Prostate gland (tissue), 2 donors: ENCODE measurements at places on chromosomes 11 and 22.
A peak's percentile ranks its signal among the peaks of the same experiment; 100 is the strongest.

DNA sequence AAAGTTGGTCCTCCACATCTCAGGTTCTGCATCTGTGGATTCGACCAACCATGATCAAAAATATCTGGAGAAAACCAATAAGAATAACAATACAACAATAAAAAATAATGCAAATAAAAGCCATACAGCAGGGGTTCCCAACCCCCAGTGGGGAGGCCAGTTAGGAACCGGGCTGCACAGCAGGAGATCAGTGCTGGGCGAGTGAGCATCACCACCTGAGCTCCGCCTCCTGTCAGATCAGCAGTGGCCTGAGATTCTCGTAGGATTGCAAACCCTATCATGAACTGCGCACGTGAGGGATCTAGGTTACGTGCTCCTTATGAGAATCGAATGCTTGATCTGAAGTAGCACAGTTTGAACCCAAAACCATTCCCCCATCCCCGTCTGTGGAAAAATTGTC lies 25.4 kb upstream of the MYO18B start:
- no peak for DNase-seq

- peak; percentile 38 for DNase-seq
Measured at GRCh38 chr22:17501679-17502285, 61.5 kb upstream of the SLC25A18 start.

DNA sequence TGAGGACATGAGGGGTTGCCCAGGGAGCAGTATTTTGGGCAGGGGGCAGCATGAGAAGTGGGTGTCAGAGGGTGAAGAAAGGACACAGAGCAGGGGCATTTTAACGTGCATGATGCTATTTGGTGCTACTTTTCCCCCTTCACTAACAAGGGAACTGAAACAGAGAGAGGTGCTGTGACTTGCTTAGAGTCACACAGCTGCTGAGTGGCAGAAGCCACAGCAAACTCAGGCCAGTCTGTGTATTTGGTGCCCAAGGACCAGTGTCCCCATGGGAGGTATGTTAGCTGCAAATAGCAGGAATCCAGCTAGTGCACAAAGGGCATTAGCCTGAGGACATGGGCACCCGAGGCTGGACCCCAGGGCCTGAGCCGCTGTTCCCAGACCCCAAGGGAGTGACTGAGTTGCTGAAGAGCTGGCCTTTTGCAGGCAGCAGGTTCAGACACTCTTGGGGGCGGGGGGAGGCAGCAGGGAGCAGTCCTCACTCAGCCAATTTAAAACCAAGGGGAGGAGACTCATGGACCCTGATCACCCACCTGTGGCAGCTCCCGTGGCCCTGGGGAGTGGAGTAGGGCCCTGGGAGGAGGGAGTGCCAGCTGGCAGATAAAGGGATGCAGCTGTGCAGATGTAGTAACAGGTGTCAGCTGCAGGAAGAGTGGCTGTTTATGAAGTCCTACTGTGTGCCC lies 14.6 kb downstream of the PARVG start:
- DNase-seq, result no peak

DNA sequence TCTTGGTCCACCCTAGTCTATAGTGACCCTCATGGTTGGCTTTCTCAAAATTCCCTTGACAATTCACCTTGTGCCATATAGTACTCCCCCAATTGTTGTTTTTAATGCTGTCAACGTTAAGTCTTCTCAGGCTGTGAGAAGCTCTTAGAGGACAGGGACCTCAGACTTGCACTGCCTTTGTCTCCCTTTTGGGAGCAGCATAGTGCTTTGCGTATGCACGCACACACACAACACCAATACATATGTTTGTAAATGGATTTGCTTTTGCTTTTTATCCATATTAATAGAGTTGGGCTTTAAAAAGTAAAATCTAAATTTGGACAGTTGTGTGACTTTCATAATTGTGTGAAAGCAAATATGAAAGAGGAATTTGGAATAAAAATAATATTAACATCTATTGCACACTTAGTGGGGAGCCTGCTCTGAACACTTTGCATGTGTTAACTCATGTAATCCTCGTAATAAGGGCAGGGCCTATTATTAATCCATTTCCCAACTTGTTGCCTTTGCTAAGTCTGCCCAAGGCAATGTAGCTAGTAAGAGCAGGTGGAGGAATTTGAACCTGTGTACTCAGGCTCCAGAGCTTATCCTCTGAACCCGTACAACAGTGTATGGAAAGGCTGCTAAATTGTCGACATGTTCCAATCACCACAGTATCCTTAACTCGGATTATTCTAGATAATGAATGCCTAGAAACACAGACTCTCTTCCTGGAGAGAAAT lies 257.7 kb upstream of the NARS2 start:
- DNase-seq, result no peak

- DNase-seq, result no peak
Measured at GRCh38 chr11:110492321-110492685, 62.6 kb downstream of the FDX1 start.

GRCh38 chr22:35456757-35457156 lies 56.8 kb downstream of the MCM5 start:
- no peak for DNase-seq

DNA sequence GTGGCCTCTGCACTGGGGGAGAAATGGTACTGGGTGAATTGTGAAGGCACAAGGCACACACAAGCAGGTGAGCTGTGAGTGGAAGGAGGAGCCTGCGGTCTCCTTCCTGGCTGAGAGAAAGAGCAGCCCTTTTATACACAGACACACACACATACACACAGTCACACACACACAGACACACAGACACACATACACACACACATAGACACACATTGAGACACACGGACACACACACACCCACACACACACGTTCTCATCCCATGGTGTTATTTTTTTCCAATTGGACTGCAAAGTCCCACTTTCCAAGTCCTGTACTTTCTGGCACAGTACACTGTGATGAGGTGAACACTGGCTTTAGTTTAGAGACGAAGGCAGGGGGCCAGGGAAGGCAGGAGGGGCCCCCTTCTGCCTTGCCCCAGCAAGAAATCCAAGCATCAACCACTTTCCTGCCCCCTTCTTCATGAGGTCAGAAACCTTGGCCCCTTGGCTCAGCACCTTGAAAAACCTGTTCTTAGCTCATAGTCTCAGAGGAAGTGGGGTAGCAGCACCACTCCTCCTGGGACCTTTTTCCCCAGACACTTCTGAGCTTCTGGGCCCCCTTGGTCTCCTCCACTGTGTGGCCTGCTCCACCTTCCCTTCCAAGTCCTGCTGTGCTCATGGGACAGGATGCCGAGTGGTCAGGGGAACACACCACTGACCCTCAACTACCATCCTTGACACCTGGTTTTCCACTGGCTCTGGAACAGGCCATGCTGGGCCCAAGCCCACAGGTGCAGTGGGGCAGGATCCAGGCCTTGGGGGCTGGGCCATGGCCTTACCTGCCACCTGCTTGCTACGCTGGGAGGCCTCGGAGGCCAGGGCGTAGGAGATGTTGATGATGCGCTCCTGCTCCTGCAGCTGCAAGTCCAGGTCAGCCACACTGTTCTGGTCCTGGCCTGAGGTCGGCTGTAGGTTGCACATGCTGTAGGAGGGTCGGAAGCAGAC lies 43.8 kb downstream of the C11orf58 start:
- no peak for DNase-seq

- DNase-seq, result no peak
Measured at GRCh38 chr11:74630043-74630442, 37.7 kb downstream of the POLD3 start.

- DNase-seq, result no peak
Measured at GRCh38 chr11:92931746-92932422, 37.6 kb upstream of the MTNR1B start.

DNA sequence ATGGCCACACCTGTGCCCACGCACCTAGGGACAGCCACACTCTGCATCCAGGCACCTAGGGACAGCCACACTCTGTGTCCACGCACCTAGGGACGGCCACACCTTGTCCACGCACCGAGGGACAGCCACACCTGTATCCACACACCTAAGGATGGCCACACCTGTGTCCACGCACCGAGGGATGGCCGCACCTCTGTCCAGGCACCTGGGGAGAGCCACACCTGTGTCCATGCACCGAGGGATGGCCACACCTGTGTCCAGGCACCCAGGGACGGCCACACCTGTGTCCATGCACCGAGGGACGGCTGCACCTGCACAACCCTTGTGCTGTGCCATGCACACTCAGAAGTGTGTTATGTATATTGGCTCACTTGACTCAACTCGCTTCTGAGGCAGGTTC lies 10.8 kb downstream of the OVOL1 start:
- DNase-seq, result no peak

DNA sequence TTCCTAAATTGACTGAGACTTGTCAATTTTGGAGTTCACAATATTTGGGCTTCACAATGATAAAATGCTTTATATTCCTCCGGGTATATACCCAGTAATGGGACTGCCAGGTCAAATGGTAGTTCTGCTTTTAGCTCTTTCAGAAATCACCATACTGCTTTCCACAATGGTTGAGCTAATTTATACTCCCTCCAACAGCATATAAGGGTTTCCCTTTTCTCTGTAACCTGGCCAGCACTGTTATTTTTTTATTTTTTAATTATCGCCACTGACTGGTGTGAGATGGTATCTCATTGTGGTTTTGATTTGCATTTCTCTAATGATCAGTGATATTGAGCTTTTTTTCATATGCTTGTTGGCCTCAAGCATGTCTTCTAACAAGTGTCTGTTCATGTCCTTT lies 21.8 kb downstream of the NARS2 start:
- DNase-seq, result no peak

- DNase-seq, result no peak
Measured at GRCh38 chr11:114237321-114238280, 58.6 kb upstream of the NNMT start.
